ENCODE measurements at places on chromosomes 4 and X.

DNA sequence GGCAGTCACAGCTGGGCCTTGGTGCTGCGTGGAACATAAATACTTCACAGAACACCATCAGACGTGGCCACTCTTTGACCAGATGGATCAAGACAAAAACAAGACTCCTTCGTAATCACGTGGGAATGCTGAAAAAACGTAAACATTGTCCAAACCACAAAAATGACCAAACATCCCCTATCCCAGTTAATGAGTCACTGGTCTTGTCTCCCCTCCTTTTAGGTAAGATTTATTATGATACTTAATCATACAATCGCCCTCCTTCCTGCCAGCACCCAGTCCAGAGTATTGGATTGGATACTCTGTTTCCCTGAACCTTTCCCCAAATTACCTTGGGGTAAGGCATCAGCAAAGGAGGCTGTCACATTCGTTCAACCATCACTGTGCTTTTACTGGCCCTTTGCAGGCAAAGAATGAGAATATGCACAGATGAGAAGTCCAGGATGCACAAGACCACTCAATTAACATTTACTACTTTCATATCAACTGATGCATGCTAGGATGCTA lies 601 bp upstream of the TCEANC start:
- no peak for DNase-seq

GRCh38 chr4:62342346-62342745 lies 1142.2 kb downstream of the ADGRL3 start:
- DNase-seq, result no peak

- no peak for DNase-seq
These were observed 1322.9 kb downstream of the ARAP2 start for GRCh38 chr4:34921391-34921790.

DNA sequence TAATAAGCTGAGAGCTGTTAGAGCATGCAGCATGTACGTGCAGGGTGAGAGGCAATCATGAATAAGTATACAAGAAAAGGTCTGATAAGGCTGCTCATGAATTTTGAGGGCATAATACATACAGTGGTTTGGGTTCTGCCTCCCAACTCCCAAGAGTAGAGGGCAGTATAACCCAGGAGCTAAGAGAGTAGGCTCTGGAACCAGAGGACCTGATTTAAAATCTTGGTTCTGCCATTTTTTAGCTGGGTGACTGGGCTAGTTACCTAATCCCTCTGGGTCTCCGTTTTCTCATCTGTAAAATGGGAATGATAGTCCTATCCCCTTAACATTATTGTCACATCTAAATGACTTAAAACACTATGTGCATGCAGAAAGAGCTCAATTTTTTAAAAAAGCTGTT lies 85.3 kb downstream of the LNX1 start:
- no peak for DNase-seq

DNA sequence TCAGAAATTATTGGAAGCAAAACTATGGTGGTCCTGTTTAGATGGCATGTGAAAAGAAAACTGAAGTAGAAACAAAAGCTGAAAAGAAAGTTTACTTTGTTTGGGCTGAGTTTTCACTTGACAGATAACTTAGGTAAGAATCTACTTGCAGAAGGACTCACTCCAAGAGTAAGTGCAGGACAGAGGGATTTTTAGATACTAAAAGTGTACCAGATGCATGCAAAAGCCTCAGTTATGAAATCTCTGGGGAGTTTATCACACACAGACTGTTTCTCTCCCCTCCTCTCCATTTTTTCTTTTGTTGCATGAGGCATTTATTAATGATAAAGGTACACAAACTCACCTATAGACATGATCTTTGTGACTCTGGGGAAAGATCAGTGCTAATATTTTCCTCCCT lies 127.5 kb upstream of the GIMD1 start:
- no peak for DNase-seq

DNA sequence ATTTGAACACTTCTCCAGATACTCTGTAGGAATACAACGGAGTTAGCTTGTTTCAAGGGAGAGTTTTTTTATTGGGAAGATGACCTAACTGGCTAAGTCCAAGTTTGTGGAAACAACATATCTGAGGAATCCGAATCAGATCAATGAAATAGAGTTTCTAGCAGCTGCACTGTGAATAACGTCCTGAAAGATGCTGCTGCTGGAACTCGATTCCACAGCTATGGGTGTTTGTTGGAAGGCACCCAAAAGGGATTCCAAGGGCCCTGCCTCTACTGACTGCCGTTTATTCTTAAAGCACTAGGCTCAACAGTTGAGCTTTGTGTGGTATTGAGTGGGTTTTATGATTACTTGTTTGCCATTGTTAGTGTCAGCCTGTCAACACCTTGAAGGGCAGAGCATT lies 6.6 kb upstream of the GBA3 start:
- DNase-seq, result no peak

- no peak for DNase-seq
These were observed 173.7 kb downstream of the RPA4 start for GRCh38 chrX:97057349-97057909.

DNA sequence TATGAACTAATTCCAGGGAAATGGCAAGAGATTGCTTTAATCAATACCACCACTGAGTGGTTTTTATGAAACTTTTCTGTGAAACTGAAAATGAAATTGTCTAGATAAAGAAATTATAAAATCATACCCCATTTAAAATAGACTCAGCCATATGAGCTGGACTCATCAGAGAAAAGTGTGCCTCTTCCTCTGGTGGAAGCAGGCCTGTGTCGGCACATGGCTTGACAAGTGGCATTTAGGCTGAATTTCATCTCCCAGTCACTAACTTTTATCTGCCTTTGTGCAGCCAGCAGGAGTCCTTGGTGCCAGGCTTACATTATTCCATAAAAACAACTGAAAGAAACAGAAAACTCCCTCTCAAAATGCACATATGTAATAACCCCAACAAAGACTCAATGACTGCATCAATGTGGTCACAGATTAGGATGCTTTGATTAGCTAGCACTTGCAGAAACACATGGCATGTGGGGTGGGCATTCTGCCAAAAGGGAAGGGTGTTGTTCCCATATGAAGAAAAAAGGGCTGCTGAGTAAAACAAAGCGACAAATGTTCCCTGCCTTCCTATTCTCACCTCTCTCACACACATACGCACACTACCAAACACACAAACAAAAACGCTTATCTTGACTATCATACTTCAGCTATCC lies 232.3 kb downstream of the PABPC4L start:
- no peak for DNase-seq

- no peak for DNase-seq
These were observed 12.3 kb upstream of the CHIC2 start for GRCh38 chr4:54076673-54077072.

DNA sequence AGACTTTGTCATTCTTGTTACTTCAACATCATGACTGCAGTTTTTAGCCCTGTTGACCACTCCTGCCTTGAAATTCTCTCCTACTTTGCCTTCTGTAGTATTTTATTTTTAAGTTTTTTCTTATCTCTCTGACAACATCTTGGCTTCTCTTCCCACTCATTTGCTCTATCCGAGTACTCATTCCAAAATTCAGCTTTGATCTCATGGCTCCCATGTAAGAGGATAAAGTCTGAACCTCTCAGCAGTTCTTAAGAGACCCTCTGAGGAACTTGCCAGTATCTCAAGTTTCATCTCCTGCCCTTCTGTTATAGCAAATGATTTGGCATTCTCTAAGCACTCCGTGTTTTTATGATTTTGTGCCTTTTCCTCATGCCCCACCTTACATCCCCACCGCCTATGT lies 67.7 kb downstream of the GALNT7 start:
- no peak for DNase-seq

DNA sequence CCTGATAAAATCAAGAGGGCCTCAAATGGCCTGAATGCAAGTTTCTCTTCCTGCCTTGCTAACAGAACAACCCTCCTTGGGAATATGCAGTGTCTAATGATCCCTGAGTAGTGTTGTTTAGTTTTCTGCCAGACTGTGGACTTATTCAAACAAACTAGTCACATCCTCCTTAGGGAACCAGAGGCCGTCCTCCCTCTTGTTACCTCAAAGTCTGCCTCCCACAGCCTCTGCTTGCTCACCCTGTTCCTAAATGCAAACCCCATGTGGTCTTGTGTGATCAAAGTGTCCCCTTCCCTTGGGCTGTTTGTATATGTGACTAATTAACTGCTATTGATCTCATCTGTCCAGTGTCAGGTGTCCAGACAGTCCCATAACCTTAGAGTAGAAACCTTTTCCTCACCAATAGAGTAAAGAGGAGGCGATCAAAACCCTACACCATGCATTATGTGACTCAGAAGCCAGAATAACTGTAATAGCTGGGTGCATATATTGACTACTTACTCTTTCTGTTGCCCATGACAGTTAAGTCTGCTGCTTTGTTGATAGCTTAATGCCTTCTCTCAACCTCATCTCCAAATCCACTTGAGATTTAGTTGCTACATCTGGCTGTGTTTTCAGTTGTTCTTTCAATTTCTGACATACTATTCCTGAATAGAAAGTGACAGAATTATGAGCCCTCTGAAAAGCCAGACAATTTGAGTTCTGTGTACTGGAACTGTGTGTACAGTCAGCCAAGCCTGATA lies 473.0 kb upstream of the NWD2 start:
- no peak for DNase-seq

GRCh38 chr4:12270546-12270945 lies 841.9 kb upstream of the HS3ST1 start:
- DNase-seq, result no peak

GRCh38 chrX:125439194-125439849 lies 119.7 kb downstream of the TEX13C start:
- no peak for DNase-seq

- DNase-seq, result peak; percentile 47
These were observed 72.4 kb upstream of the JADE1 start for GRCh38 chr4:128737098-128737513.

DNA sequence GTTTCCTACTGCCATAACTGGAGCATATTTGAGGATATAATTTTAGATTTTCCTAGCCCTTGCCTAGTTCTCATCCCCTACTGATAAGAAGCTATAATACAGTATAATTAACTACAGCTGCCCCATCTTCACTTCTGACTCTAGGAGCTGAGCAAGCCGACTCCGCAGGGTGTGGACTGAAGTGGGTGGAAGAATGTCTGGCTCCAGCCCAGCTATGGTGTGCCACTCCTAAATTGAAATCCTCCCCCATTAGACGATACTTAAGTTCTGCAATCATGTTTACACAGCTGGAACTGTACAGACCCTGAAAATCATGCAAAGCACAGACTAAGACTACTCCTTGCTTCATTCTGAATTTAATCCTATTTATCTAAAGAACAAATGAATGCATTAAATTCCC lies 93.1 kb downstream of the PCDH19 start:
- DNase-seq, result no peak

DNA sequence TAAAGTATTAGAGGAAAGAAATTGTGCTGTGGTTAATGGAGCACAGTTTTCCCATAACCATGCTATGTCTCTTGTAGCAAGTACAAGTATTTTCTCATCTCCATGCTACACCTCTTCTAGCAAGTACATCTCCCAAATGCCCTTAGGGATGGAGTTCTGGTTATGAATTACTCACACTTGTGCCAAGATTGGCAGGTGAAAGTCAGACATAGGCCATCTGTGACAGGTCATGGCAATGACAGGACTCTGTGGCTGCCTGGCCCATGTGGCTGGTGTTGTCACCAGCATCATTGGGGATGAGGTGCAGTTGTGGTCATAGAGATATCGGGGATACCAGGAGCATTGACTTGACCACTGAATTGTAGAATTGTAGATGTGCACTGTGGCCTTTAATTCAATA lies 310.2 kb downstream of the FAT4 start:
- no peak for DNase-seq
